ENCODE measurements at places on chromosomes 16 and 17.

- no peak for DNase-seq
Observed at GRCh38 chr17:62974788-62975187, 8.8 kb downstream of the TANC2 start.

DNA sequence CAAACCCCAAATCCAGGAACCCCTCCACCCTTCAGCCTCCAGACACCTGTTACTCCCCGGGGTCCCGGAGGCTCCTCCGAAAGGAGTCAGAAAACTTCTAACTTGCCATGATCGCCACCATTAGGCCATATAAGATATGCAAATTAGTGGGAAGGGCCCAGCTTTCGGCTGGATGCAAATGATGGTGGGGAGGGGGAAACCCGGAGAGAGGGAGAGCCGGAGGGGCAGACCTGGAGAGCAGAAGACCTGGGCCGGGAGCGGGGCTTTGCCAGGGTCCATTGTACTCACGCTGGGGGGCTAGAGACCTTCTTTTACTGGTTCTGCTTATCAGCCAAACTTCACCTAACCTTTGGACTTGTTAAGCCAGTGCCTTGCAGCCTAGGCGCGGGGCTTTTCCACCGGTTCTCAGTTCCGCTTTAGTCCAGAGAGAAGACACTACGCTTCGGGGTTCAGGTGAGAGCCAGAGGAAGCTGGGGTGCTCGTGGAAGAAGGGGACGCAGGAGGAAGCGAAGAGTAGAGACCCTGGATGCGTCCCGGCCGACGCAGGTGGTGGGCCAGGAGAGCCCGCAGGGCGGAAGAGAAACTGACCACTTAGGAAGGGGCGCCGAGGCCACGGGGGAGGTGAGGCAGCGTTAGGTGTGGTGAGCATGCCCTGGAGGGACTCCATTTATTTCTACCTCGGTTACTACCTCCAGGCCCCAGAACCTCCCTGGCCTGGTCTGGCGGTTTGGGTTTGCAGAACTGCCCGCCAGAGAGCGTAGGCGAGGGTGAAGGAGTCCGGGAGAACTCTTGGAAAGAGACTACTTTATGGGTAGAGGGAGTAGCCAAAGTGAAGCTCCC, at the start of gene HNF1B:
HNF1B (minus strand) TSS at position 99 of the 840 bp plus-strand sequence. CDS start 175 bp downstream, outside the sequence.
- DNase-seq, result no peak

DNA sequence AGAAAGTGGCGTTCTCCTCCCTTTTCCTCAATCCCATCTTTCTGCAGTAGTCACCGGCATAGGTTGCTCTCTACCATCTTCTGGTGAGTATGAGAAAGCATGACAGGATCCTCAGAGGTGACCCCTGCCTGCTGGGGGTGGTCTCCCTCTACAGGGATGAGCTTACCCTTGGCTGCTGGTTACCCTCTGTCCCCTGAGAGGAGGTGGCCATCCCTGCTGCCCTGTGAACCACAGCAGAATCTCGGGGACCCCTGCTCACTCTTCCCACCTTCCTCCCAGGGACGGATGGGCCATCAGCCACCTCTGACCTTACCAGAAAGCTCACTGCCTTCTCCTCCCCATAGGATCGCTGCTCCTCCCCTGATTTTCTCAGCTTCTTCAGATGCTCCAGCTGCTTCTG, 7.8 kb downstream of the MEFV start:
- DNase-seq, result no peak

- DNase-seq, result no peak
Observed at GRCh38 chr16:706189-707061, 824 bp upstream of the FBXL16 start.

GRCh38 chr16:9370061-9370491, 278.6 kb downstream of the HAPSTR1 start:
- DNase-seq, result no peak

- DNase-seq, result no peak
Observed at GRCh38 chr17:3553419-3554401, 3.9 kb downstream of the TRPV3 start.

- no peak for DNase-seq
Observed at GRCh38 chr17:64964796-64965195, 45.5 kb upstream of the LRRC37A3 start.

GRCh38 chr17:66893382-66893781, 58.5 kb downstream of the CACNG5 start:
- no peak for DNase-seq

DNA sequence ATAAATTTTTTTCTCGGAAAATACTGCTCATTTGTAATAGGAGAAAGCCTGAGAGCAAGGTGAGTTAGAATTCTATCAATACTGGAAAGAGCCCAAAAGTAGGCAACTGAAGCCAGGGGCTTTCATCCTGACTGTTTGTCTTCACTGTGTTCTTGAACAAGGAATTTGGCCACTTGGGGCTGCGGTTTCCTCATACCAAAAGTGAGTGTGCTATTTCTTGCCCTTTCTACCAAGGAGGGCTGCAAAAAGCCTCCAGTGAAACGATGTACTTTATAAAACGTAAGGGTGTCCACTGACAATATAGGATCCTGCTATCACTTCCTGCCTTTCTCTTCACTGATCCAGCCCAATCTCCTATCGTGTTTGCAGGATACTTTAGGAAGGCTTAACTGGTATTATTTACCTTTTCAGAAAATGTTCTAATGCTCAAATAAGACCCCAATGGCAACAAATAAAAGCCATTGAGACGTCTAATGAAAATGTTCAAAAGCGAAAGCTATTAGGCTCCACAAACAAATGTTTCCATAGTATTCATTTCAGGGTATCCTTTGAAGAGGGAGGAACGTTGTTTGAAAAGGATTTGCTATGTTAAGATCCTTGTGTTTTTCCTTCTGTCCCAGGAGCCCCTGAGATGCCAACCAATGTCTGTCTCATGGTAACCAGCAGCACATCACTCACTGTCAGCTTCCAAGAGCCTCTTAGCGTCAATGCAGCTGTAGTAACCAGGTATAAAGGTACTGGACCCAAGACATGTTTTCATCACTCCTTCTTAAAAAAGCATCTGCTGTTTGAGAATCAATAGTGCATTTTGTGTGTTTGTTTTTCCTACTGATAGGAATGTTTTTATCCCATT, 219.3 kb upstream of the NOG start:
- no peak for DNase-seq

DNA sequence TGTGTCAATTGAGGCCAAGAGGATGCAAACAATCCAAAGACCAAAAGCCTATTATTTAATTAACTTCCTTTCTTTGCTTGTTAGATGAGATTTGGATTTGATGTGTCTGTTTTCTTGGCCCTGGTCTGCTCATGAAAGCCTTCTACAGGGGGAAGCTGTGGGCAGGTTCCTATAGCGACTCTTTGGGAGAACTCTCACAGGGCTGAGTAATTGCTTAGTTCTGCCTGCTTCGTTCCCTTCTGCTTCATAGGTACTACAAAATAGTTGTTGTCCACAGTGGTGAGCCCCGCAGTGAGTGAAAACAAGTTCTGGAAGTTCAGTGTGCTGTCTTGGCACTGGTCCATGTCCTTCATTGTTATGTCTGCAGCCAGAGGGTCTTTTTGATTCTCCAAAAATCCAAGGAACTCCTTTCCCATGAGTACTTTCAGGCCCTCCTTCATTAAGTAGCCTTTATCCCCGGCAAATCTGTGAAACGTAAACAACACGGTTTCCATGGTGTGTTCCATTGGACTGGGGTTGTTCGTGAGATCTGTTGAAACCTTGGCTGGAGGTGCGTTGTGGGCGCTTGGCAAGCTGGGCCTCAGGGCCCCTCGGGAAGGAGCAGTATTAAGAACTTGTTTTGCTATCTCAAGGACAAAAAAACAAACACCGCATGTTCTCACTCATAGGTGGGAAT, 30.0 kb upstream of the ANKRD40CL start:
- no peak for DNase-seq

Measured in activated T-helper 1 cell treated with anti-CD3 and anti-CD28 coated beads, Interleukin-2, amount 50 U/mL, for 16 hours (primary cell).